Activated T-cell treated with anti-CD3 and anti-CD28 coated beads for 1 hour (primary cell): ENCODE measurements at places on chromosomes 11 and 22.

- no peak for DNase-seq
Observed at GRCh38 chr11:62546929-62547625, 471 bp upstream of the AHNAK start.

GRCh38 chr22:44413211-44413610, 84.8 kb downstream of the RTL6 start:
- no peak for DNase-seq

- DNase-seq, result peak; percentile 27
Observed at GRCh38 chr22:29306175-29306834, at the start of gene GAS2L1. Gene GAS2L1, plus strand, starts transcription at chr22:29306650. Its CDS starts 1,456 bp downstream, at chr22:29308106.

GRCh38 chr11:76025068-76025467, 181.2 kb downstream of the WNT11 start:
- no peak for DNase-seq

- DNase-seq, result no peak
Observed at GRCh38 chr22:23695141-23695540, 4.3 kb downstream of the RGL4 start.

- no peak for DNase-seq
Observed at GRCh38 chr11:35182317-35182939, 43.5 kb downstream of the CD44 start.

- no peak for DNase-seq
Observed at GRCh38 chr11:118841469-118842242, 42.0 kb upstream of the CXCR5 start.

DNA sequence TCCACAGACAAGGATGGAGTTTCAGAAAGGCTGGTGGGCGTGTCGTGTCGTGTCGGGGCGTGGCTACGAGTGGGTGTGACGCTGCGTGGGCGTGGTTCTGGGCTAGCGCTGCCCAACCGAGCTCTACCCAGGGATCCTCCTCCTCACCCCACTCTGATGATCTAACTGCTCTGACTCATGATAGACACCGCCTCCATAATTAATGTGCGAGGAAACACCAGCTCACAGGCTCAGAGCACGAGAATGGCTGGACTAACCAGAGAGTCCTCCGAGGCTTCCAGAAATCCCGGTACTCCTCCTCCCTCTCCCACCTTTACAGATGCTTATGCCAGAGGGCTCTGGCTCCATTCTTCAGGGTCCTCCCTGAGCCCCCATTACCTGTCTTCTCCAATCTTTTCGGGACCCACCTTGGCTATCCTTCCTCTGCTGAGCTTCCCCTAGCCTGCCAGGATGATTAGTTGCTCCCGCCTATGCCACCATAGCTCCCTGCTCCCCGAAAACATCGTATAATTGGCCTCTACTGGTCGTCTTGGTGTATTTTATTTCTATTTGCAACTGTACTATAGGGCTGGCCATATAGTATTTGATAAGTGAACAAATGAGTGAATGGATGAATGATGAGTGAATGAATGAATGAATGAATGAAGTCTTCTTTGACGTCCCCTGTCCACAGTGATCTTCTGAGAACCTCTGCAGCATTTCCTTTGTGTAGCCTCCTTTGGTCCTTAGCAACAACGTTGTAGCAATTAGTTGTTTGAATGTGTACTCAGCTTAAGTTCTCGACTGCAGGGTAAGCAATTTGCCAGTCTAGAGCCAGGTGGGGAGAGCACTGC, 21.7 kb downstream of the TMPRSS13 start:
- peak; percentile 35 for DNase-seq

- DNase-seq, result no peak
Observed at GRCh38 chr11:132125988-132126871, 755.8 kb downstream of the NTM start.

- DNase-seq, result no peak
Observed at GRCh38 chr11:65719871-65720210, 757 bp downstream of the RNASEH2C start.

- no peak for DNase-seq
Observed at GRCh38 chr11:60905551-60906113, 753 bp downstream of the PRPF19 start.

GRCh38 chr22:46390652-46391301, 55.3 kb downstream of the TRMU start:
- no peak for DNase-seq

GRCh38 chr11:132051704-132052103, 681.3 kb downstream of the NTM start:
- no peak for DNase-seq

DNA sequence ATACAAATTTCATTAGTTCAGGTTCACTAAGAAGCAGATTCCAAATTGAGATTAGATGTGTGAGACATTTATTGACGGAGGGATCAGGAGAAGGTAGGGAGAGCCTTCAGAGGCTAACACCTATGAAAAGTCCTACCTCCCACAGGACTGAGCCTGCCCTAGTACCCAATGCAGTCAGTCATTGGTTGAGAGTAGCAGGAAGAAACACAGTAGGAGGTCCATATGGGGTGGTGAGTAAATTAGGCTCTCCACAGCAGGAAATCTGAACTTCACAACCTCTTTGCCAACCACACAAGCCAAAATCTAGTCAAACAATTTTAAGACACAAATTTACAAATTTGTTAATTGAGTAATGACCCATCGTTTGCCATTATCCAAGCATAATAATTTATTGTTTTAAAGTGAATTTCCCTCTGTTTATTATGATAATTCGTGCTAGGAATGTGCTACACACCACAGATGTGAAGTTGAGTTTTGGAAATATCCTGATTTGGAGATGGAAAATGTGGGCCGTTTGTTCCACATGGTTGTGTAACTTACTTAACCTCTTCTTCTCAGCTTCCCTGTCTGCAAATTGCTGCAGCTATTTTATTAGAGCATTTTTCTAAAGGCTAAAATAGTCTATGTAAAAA, 542.1 kb downstream of the ETS1 start:
- no peak for DNase-seq

DNA sequence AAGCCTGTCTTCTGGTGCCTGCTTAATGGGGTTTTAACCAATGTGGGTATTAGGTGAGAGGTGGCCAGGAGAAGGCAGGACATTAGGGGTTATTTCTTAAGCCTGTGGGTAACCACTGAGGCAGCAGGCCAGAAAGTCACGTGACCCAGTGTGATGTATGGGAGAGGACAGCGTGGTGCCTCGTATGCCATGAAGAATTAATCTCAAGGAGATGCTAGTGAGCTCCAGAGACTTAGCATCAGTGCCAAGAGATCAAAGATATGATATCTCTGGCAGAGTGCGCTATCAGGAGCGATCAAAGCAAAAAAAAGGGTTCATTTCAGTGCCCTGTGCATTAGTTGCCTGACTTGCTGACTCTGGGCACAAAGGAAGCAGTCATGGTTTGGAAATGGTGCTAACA, 275.5 kb downstream of the KIRREL3 start:
- DNase-seq, result no peak
